ENCODE measurements at places on chromosomes 3 and 15.

- DNase-seq = no peak
These were observed 468.3 kb downstream of the EPHB1 start for GRCh38 chr3:135263331-135263730.

DNA sequence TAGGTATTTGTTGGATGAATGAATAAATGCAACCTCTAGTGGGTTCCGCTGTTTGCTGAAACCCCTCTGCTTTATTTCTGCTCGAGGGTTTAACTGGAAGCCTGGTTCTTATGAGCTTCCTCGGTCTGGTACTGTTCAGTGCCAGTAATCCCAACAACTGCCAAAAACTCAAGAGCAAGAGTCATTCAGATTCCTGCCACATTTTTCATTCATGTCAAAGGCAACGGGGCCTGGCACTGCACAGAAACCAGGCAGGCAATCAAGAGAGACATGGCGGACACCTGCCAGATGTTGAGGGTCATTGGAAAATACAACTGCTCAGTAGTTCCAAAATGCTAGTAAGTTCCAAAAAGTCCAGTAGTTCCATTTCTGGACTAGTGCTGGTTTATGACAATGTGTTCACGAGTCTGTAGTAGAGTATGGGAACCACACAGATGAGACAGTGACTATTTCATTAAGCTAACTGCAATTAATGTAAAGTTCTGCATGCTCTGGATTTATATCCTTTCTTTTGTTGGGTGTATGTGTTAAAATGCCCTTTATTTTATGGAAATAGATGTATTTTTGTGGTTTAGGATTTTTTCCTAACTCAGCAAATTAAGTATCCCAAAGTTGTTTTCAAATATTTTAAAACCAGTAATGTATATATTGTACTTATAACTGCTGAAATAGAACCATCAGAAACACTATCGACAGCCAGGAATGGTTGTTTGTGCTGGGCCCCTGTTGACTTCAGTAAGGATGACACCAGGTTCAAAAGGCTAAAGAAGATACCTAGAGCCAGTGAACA, 22.7 kb upstream of the TMEM41A start:
- DNase-seq = no peak

DNA sequence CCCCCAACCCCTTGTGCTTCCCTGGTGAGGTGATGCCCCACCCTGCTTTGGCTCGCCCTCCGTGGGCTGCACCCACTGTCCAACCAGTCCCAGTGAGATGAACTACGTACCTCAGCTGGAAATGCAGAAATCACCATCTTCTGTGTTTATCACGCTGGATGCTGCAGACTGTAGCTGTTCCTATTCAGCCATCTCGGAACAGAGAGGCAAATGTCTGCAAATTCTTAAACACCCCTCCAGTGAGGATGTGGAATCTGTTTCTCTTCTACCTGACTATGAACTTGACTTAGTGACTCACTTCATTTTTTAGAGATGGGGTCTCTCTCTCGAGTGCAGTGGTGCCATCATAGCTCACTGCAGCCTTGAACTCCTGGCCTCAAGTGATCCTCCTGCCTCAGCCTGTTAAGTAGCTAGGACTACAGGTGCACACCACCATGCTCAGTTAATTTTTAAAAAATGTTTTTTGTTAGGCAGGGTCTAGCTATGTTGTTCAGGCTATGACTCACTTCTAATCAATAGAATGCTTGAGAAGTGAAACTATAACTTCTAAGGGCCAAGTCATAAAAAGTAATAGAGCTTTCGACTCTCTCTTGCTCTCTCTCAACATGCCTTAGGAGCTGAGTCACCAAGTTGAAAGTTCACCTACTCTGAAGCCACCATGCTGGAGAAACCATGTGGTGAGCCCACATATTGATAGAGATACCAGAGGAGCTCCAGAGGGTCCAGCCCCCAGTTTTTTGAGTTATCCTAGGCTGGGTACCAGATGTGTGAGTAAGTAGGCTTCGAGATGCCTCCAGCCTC, 11.5 kb upstream of the PARP14 start:
- no peak for DNase-seq

DNA sequence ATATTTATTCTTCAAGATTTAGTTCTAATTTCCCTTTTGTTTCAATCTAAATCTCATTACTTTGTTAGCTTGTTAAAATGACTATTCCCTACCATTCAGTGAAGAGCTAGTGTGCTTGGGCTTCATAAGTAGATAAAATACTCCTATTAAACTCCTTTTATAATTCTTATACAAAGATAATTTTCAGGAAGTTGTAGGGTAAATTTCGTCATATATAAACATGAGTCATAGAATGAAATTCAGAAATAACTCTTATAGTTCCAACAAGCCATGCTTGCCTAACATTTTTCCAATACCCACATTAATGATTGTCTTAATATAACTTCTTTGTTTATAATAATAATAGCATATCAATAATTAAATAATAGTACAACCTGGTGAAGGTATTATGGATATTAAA, 407.3 kb downstream of the NAALADL2 start:
- no peak for DNase-seq

DNA sequence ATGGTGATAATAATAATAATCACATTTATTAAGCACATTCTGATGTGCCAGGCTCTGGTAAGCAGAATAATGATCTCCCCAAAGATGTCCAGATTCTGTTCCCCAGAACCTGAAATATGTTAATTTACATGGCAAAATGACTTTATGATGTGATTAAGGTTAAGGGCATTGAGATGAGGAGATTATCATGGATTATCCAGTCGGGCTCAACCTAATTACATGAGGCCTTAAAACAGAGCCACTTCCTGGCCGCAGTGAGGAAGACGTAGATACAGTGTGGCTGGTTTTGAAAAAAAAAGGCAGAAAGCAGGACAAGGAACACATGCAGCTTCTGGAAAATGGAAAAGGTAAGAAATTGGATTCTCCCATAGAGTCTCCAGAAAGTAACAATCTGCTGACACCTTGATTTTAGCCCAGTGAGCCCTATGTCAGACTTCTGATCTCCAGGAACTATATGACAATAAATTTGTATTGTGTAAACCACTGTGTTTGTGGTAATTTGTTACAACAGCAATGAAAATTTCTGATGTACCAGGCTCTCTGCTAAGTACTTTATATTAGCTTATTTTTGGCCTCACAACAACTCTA, 126.7 kb downstream of the ALCAM start:
- DNase-seq = no peak

- DNase-seq = no peak
These were observed 45.0 kb downstream of the COPS2 start for GRCh38 chr15:49110158-49110944.

GRCh38 chr3:195039180-195039843, 231.6 kb downstream of the XXYLT1 start:
- DNase-seq = no peak

DNA sequence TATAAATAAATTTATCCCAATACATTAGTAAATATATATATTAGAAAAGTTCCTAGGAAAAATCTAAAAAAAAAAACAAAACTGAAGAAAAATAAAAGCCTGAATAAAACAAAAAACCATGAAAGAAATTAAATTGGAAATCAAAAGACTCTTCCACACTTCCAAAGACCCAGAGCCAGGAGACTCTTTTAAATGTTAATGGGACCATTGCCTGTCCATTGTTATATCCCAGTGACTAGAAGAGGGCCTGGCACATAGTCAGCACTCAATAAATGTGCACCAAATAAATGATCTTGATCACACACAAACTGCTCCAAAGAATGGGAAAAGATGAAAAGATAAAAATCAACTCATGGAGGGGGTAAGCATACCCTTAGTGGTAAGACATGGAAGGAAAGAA, 51.3 kb upstream of the CLDN18 start:
- DNase-seq = no peak

DNA sequence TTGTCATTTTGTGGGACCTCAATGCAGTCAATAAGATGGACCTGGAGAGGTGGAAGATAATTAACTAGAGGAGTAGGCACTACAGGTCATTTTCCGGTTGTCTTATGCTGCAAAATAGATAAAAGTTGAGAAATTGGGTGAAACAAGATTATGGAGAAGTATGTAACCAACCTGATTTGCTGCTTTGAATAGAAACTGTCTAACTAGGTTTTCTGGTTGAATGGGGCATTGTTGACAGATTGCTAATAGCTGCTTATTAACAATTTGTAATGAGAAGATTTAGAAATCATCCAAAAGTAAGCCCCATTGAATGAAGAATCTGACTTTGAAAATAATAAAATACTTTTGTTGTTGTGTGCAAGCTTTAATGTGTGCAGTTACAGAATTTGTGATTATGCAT, 26.2 kb downstream of the PIAS1 start:
- DNase-seq = no peak
